Kidney (tissue), 22 donors: ENCODE measurements at places on chromosomes 12 and 14. TPM values are rescaled to one million over a fixed set of nuclear protein-coding genes. Genes with fewer than 3 reads are reported as not detected.

DNA sequence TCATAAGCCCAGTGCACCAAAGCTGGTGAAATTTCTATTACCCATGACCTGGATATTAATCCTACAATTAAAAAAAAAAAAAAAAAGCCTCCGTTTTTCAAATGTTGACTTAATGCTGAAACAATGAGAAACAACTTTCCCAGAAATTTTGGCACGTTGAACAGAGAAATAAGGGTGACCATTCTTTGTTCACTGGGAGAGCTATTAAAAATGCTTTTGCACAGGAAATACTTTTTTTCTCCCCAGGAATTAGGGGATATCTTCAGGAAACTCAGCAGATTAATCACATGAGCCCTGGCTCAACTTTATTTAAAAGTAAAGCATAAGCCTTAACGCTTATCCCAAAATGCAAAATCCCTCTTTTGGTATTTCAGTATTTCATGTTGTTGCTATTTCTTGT, 54.8 kb upstream of the FLRT2 start:
- no peak overlapping the region for H3K4me3 ChIP-seq
- H3K4me1 ChIP-seq, result no peaks in the 10 kb centered on the region
- H3K36me3 ChIP-seq, result no peaks in the 10 kb centered on the region
- no peak overlapping the region for H3K27ac ChIP-seq
- DNase-seq, result no peak

GRCh38 chr12:103415681-103416080, 80.1 kb downstream of the C12orf42 start:
- no peak overlapping the region for H3K4me3 ChIP-seq
- no peak overlapping the region for H3K27ac ChIP-seq
- no peaks in the 10 kb centered on the region for H3K4me1 ChIP-seq
- H3K36me3 ChIP-seq, result no peaks in the 10 kb centered on the region

DNA sequence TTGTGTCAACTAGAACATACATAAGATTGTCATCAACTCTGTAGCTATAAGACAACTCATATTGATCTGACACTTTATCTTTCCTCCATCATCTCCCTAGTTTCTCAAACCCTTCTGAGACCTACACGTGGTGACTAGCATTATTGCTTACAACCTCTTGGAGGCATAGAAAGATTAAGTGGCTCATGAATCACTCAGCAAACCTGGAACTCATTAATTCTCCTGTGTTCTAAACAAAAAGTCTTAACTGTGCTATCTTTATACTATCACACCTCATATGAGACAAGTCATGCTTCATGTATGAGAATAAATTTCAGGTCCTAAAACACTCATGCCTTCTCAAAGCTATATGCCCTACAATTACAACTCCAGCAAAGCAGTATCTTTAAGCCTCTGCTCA, 408.6 kb upstream of the SYT1 start:
- no peaks in the 10 kb centered on the region for H3K27me3 ChIP-seq
- H3K4me3 ChIP-seq, result no peak overlapping the region
- H3K36me3 ChIP-seq, result no peaks in the 10 kb centered on the region
- no peak for DNase-seq
- no peak overlapping the region for H3K27ac ChIP-seq
- H3K4me1 ChIP-seq, result no peaks in the 10 kb centered on the region

GRCh38 chr12:31574803-31575575, 15.9 kb downstream of the DENND5B start:
- H3K27ac ChIP-seq, result no peak overlapping the region
- no peak overlapping the region for H3K4me3 ChIP-seq
- DNase-seq, result no peak
- H3K27me3 ChIP-seq, result no peaks in the 10 kb centered on the region
- no peaks in the 10 kb centered on the region for H3K36me3 ChIP-seq
- peaks cover 2% of the 10 kb centered on the region for H3K4me1 ChIP-seq

DNA sequence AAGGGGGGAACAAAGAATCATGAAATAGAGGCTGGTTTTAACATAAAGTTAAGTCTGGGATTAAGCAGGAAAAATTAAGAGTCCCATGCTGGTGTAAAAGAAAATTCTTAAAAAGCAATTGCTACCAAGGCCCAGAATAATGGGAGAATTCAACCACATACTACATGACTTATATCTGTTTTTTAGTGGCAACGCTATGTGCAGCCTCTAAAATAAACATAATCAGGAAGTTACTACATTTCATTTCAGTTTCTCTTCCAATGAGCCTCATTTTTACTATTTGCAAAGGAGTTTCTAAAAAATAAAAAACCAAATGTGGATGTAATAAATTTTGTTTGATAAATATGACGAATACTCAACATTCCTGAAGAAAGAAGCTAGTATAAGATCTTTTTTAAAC, 58.1 kb downstream of the CPNE8 start:
- no peak overlapping the region for H3K4me3 ChIP-seq
- H3K27me3 ChIP-seq, result no peaks in the 10 kb centered on the region
- DNase-seq, result no peak
- H3K36me3 ChIP-seq, result no peaks in the 10 kb centered on the region
- no peak overlapping the region for H3K27ac ChIP-seq
- no peaks in the 10 kb centered on the region for H3K4me1 ChIP-seq

DNA sequence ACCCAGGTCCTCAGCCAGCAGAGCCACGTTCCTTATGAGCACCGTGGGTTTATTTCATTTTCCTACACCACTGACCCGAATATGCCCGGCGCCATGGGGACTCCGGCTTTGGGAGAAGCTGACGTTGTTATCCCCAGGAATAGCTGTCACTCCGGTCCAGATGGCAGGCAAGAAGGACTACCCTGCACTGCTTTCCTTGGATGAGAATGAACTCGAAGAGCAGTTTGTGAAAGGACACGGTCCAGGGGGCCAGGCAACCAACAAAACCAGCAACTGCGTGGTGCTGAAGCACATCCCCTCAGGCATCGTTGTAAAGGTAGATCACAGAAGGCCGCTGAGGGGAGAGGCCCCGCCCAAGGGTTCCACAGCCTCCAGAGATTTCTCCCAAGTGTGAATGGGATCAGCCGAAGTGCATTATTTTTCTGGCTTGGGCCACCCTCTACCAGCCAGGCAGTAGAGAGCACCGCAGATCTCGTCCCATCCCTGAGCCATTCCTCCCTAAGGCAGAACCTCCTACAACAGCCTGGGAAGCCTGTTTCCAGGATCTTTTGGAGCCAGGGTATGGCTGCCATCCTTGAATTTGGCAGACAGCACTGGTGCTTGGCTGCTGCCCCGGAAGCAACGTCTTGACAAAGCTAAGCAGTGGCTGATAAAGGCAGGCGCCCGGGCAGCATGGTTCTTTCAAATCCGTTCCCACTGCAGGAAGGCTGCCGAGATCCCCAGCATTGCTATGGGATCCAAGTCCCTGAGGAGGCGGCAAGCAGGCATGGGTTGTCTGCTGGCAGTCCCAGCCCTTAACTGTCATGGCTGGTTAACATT, 17.8 kb downstream of the CDK2AP1 start:
- H3K4me3 ChIP-seq, result no peak overlapping the region
- no peaks in the 10 kb centered on the region for H3K27me3 ChIP-seq
- H3K27ac ChIP-seq, result no peak overlapping the region
- DNase-seq, result no peak

DNA sequence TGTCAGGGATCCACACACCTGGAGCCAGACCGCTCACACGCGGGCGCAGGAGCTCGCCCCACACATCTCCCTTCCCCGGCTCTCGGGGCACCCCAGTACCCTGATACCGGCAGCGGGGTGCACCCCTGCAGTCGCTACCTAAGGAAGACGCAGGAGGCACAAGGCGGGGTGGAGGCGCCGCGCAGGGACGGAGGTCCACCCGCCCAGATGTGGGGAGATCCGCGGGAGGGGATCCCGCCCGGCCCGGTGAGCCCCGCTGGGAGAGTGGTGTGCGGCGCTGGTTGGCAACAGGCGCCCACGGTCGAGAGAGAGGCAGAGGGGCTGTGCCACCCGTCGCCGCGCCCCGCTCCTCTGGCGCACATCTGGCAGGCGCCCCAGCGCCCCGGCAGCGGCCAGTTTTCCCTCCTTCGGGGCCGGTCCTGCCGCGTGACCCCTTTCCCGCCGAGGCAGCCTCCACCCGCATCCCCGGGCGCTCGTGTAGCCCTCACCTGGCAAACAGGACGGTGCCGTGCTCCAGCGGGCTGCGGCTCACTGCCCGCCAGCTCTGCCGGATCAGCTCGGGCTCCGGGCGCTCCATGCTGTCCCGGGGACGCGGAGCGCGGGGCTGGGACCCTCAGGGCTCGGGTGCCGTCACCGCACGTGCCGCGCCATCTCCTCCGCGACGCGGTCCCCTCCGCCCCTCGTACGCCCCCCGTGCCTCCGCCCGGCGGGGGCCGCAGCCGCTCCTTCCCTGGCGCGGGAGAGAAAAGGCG, 469 bp downstream of the NGB start:
- peaks cover 4% of the 10 kb centered on the region for H3K27me3 ChIP-seq
- H3K27ac ChIP-seq, result no peak overlapping the region
- no peaks in the 10 kb centered on the region for H3K4me1 ChIP-seq

GRCh38 chr14:77142005-77142800, 612 bp upstream of the ZDHHC22 start:
- DNase-seq, result no peak
- H3K36me3 ChIP-seq, result no peaks in the 10 kb centered on the region
- H3K4me1 ChIP-seq, result peaks cover 6% of the 10 kb centered on the region
- no peak overlapping the region for H3K27ac ChIP-seq
- no peak overlapping the region for H3K4me3 ChIP-seq
- H3K27me3 ChIP-seq, result peaks cover 36% of the 10 kb centered on the region

GRCh38 chr14:65351493-65352194, 60.9 kb upstream of the FUT8 start:
- H3K36me3 ChIP-seq, result no peaks in the 10 kb centered on the region
- H3K27me3 ChIP-seq, result no peaks in the 10 kb centered on the region
- no peak overlapping the region for H3K4me3 ChIP-seq

GRCh38 chr12:131639270-131639940, 71.5 kb upstream of the SFSWAP start:
- no peaks in the 10 kb centered on the region for H3K4me1 ChIP-seq
- no peaks in the 10 kb centered on the region for H3K27me3 ChIP-seq
- H3K36me3 ChIP-seq, result no peaks in the 10 kb centered on the region
- no peak overlapping the region for H3K27ac ChIP-seq

- no peak overlapping the region for H3K27ac ChIP-seq
- no peak overlapping the region for H3K4me3 ChIP-seq
- H3K36me3 ChIP-seq, result no peaks in the 10 kb centered on the region
- H3K4me1 ChIP-seq, result no peaks in the 10 kb centered on the region
These were observed 137.5 kb upstream of the MYL2 start for GRCh38 chr12:111057701-111058425.

The TRMT5 gene
- total RNA-seq, result 17.5 TPM

The LTB4R2 gene
- total RNA-seq, result 9.2 TPM

The TAS2R8 gene
- total RNA-seq, result not detected

The KRT83 gene
- not detected for total RNA-seq

The ASB2 gene
- total RNA-seq, result 3.7 TPM
